Chondrocyte (in vitro differentiated cells): ENCODE measurements at places on chromosomes 2 and 18.

GRCh38 chr2:105660489-105660888 is 84.2 kb upstream of the NCK2 start:
- no peak overlapping the region for H3K27ac ChIP-seq
- no peaks in the 10 kb centered on the region for H3K4me1 ChIP-seq
- DNase-seq: no peak
- H3K4me3 ChIP-seq: no peak overlapping the region

- peak overlapping the region; percentile 59 for H3K27ac ChIP-seq
- no peaks in the 10 kb centered on the region for H3K27me3 ChIP-seq
- no peak overlapping the region for H3K4me3 ChIP-seq
- DNase-seq: no peak
These were observed 55.7 kb downstream of the CCDC93 start for GRCh38 chr2:117958186-117958585.

DNA sequence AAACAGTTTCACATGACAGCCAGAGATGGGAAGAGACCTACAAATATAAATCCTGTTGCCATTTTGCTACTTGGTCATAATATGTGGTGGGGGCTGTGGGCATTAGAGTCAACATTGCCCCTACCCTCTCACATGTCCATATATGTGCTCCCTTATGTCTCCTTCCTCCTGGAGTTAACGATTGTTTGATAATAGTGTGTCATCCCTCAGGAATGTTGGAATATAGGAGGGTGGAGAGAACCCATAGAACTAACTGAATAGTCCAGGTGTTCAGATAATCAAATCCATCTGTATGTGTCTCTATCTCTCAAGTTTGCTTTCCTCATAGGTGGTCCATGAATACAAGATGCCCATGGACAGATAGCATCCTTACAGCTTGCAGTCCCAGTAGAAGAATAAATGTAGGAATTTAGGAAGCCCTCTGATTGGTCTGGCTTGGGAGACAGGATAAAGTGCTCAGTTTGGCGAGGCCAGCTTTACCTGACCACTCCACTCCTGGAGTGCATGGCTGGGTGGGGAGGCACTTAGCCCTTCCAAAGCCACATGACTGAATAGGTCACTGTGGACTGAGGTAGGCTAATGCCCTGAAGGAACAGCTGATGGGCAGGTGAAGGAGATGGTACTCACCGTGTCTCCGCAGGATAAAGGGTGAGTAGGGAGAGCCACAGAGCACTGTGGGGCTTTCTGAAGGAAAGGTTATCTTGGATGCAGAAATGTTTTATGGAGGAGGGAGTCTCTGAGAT is 166.9 kb downstream of the CDCA7 start:
- H3K36me3 ChIP-seq: peaks cover 1% of the 10 kb centered on the region
- H3K4me3 ChIP-seq: no peak overlapping the region
- H3K27ac ChIP-seq: no peak overlapping the region
- H3K27me3 ChIP-seq: no peaks in the 10 kb centered on the region
- DNase-seq: no peak

GRCh38 chr18:73235921-73236320 is 368.1 kb upstream of the NETO1 start:
- no peak for DNase-seq
- H3K27me3 ChIP-seq: no peaks in the 10 kb centered on the region
- peaks cover 11% of the 10 kb centered on the region for H3K4me1 ChIP-seq
- H3K36me3 ChIP-seq: no peaks in the 10 kb centered on the region
- H3K27ac ChIP-seq: no peak overlapping the region

- H3K4me1 ChIP-seq: peaks cover 32% of the 10 kb centered on the region
- no peak overlapping the region for H3K27ac ChIP-seq
- no peak for DNase-seq
- no peak overlapping the region for H3K4me3 ChIP-seq
These were observed 226.3 kb upstream of the SPOPL start for GRCh38 chr2:138275292-138275690.

DNA sequence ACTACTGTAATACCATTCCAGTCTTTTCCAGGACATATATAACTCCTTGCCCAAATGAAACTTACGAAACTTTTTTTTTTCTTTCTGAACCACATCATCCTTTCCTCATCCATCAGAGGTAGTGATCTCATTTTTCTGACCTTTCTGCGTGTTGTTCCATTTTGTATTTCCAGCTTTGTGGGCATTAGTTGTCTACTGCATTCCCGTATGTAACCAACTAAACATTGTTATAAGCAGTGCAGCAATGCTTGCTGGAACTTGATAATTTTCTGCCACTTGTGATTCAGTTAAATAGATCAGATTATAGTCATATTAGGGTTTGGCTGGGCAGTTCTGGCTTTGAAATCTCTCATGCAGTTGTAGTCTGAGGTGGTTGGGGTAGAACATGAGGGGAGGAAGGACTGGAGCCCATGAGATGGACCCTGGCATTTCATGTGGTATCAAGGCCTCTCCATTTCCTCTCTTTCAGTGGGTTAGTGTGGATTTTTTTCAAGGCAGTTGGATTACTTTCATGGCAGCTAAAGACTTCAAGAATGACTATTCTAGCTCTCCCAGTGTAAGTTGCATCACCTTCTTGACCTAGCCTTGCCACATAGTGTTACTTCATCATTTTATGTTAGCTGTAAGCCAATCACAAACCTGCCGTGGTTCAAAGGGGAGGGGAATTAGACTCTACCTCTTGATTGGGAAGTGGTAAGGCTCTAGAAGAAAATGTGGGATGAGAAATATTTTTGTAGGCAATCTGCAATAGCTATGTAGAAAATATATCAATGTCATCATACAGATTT is 80.5 kb downstream of the EHBP1 start:
- H3K27me3 ChIP-seq: no peaks in the 10 kb centered on the region
- H3K4me1 ChIP-seq: peaks cover 12% of the 10 kb centered on the region
- H3K4me3 ChIP-seq: no peak overlapping the region
- H3K27ac ChIP-seq: no peak overlapping the region

DNA sequence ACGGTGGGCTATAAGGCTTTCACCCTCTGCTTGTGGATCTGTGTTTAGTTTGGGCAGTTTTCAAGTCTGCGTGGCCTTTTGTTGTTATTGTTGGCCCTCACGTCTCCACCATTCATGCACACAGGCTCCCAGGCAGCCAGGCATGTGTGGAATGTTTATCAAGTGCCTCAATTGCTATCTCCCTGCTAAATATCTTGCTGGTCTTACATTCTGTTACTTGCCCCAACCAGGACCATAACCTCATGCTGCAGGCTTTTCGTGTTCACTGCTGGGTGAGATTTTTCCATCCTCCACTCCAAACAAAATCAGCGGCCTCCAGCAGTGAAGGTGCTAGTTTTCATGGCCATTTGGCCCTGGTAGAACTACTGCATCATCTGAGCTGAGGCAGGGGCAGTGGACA is 63.0 kb upstream of the DSC1 start:
- H3K4me3 ChIP-seq: no peak overlapping the region
- H3K36me3 ChIP-seq: peaks cover 2% of the 10 kb centered on the region
- no peak for DNase-seq
- no peaks in the 10 kb centered on the region for H3K27me3 ChIP-seq
- peaks cover 34% of the 10 kb centered on the region for H3K4me1 ChIP-seq

- no peak overlapping the region for H3K4me3 ChIP-seq
- no peak overlapping the region for H3K27ac ChIP-seq
- no peaks in the 10 kb centered on the region for H3K4me1 ChIP-seq
These were observed 33.4 kb downstream of the THSD7B start for GRCh38 chr2:136798766-136799165.

- H3K4me3 ChIP-seq: no peak overlapping the region
- H3K27me3 ChIP-seq: peaks cover 3% of the 10 kb centered on the region
- peaks cover 8% of the 10 kb centered on the region for H3K4me1 ChIP-seq
- H3K36me3 ChIP-seq: no peaks in the 10 kb centered on the region
- H3K27ac ChIP-seq: no peak overlapping the region
These were observed 4.1 kb downstream of the CYTIP start for GRCh38 chr2:157439824-157440186.

DNA sequence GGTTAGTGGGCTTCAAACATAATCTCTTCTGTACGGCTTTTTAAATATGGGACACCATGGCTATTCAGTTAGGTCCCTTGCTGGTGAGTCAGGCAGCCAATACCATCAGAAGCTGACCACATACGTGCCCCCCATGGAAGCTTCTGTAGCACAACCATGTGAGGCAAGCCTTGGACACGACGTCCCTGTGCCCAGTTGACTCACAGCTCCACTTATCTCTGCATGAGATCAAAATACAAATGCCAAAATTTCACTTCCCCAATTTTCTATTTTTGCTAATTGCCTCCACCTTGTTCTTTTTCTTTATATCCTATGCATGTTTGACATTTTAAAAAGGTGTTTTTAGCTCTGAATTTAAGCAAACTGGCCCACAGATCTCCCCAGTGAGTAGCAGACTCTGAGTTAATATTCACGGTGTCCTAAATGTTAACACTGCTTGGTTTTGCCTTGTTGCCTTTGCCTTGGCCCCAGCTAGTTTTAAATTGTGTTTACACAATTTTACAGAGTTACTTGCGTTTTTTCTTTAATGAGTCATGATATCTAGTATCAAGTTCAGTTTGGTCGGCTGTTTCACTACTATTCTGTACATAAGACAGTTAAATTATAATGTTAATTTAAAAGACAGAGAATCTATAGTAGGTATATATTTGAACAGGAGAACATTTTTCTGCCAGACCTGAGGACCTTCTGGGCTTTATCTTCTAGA is 77.5 kb downstream of the CDCA7 start:
- H3K4me3 ChIP-seq: no peak overlapping the region
- peaks cover 4% of the 10 kb centered on the region for H3K27me3 ChIP-seq
- H3K27ac ChIP-seq: no peak overlapping the region
- H3K36me3 ChIP-seq: no peaks in the 10 kb centered on the region
- no peak for DNase-seq

DNA sequence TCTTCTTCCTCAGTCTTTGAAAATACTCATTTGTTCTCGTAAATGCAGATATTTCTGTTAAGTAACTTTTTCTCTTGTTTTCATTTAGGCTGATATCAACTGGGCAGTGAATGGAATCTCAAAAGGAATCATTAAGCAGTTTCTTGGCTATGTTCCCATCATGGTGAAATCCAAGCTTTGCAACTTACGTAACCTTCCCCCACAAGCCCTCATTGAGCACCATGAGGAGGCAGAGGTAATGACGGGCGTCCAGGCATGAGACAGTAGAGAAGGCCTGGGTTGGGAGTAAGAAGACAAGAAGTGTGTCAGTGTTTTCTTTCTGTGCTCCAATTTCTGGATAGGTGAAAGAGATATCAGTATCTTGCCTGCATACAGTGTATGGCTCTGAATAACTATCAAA is 5.1 kb downstream of the POLR1B start:
- peaks cover 21% of the 10 kb centered on the region for H3K36me3 ChIP-seq
- H3K27ac ChIP-seq: no peak overlapping the region
- no peak for DNase-seq
- H3K4me3 ChIP-seq: no peak overlapping the region
- H3K4me1 ChIP-seq: no peaks in the 10 kb centered on the region

- no peaks in the 10 kb centered on the region for H3K27me3 ChIP-seq
- H3K4me3 ChIP-seq: no peak overlapping the region
- no peak overlapping the region for H3K27ac ChIP-seq
- no peaks in the 10 kb centered on the region for H3K36me3 ChIP-seq
- H3K4me1 ChIP-seq: peaks cover 14% of the 10 kb centered on the region
These were observed 75.6 kb upstream of the FZD5 start for GRCh38 chr2:207845202-207845864.

- H3K36me3 ChIP-seq: no peaks in the 10 kb centered on the region
- H3K4me3 ChIP-seq: no peak overlapping the region
- DNase-seq: no peak
- no peaks in the 10 kb centered on the region for H3K27me3 ChIP-seq
- H3K27ac ChIP-seq: no peak overlapping the region
- peaks cover 30% of the 10 kb centered on the region for H3K4me1 ChIP-seq
These were observed 59.4 kb upstream of the SIX2 start for GRCh38 chr2:45068571-45069140.

GRCh38 chr18:53165770-53166169 is 825.8 kb downstream of the DCC start:
- H3K4me1 ChIP-seq: no peaks in the 10 kb centered on the region
- no peaks in the 10 kb centered on the region for H3K36me3 ChIP-seq
- DNase-seq: no peak
- H3K27me3 ChIP-seq: peaks cover 5% of the 10 kb centered on the region

DNA sequence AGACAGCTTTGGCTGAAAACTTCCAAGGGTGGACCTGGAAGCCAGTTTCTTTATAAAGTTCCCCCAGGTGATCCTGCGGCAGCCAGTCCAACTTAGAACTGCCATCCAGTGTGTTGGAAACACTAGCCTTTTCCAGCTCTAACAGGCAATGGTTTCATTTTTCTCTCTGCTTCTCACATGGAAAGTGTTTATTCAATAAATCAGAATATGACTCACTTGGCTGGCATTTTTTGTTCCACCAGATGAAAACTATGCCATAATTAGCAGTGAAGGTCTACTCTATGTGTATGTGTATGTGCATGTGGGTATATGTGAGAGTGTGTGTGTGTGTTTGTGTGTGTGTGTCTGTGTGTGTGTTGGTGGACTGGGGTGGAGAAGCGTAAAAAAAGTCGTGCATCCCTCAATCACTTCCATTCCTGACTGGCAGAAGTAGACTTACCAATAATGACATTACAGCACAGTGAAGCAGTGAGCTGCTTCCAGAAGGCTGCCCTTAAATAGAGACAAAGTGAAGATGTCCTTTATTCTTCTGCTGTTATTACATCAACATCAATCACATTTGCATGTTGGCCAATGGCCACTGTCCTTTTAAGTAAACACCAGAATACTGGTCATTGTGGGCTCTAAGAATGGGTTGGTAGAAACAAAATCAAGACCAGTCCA is 90.9 kb upstream of the SETBP1 start:
- peak overlapping the region; percentile 90 for H3K27ac ChIP-seq
- no peaks in the 10 kb centered on the region for H3K36me3 ChIP-seq
- no peak for DNase-seq
- no peaks in the 10 kb centered on the region for H3K27me3 ChIP-seq
- peaks cover 64% of the 10 kb centered on the region for H3K4me1 ChIP-seq

DNA sequence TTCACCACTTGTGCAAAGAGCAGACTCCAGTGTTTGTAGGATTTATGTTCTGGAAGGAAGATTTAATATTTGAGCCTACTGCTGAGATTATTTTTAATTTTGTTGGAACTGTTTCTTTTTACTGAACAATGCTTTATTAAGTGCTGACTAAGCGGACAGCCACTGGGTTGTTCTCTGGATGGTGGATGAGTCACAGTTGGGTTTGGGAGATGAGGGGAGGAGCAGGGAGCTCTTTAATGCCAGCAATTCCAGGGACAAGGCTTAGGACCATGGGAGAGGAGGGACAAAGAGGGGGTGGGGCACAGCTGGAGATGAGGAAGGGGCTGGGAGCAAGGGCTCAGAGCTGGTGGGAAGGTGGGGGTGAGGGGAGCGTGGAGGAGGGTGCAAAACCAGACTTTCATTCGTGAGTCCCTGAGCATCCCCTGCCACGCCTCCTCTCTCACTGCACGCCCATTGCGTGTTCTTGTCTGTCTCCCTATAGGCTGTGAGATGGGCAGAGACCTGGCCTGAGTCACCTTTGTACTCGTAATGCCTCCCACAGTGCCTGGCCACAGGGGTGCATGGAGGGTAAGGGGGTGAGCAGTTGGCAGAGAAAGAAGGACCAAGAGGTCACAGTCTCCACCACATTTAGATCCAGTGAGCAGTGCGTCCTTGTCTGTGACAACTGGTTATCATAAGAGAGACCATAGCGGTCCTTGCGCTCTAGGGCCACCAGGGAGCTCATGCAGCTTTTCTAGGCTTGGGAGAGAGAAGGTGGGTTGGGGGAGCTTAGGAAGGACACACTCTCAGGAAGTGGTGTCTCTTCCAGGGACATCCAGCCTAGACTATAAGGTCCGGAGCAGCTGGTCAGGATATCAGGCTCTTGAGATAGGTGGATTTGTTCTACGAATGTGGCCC is 18.4 kb downstream of the SLC4A3 start:
- H3K4me3 ChIP-seq: no peak overlapping the region
- peak overlapping the region; percentile 90 for H3K27ac ChIP-seq
- H3K4me1 ChIP-seq: peaks cover 27% of the 10 kb centered on the region
- H3K27me3 ChIP-seq: no peaks in the 10 kb centered on the region
